ENCODE measurements at places on chromosomes 2 and 18. TPM values are rescaled to one million over a fixed set of nuclear protein-coding genes. Genes with fewer than 3 reads are reported as not detected.
A peak's percentile ranks its signal among the peaks of the same experiment; 100 is the strongest.

GRCh38 chr18:58287353-58288274 lies 243.6 kb downstream of the NEDD4L start:
- no peak for DNase-seq

DNA sequence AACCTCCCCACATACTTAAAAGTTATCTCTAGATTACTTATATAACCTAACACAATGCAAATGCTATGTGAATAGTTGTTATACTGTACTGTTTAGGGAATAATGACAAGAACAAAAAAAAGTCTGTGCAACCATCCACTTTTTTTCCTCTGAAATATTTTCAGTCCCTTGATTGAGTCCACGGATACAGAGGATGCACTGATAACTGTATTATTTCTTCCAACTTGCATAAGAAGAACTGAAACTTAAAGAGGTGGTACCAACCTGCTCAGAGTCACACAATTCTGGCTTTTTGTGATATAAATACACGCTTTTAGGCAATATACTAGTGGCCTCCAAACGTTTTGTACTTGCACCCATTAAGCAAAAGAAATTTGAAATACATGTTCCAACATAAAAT lies 1.4 kb downstream of the SMC6 start:
- no peak for DNase-seq

GRCh38 chr2:39260087-39260486 lies 16.3 kb upstream of the CDKL4 start:
- DNase-seq, result no peak

Gene RTP5
- not detected for total RNA-seq

DNA sequence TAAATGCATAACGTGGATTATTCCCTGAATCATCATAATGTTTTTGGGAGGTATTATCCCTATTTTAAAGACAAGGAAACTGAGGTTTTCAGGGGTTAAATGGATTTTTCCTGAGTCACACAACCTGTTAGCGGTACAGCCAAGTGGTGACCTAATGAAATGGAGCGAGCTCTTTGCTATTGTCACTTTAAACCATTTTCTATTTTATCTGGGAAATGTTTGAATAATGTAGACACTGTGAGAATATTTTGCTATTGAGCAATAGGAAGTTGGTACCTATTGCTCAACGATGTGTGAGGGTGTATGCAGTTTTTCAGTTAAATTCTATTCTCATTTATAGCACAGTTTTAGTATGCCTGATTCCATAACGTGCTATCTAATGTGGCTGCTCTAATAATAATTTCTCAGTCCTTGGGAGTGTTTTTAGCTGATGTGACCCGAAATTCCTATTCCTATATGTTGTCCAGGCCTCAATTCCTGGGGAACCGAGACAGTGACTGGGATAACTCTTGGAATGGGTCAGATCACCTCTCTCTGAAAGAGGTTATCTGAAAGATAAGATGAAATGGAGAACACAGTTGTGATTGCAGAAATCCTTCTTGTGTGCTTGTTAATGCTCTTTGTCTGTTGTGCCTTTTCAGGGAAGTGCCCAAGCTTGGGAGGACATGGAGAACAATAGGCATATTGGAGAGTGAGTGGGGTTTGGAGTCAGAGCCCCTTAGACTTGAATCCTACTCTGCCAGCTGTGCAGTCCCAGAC lies 38.4 kb downstream of the ABCB11 start:
- no peak for DNase-seq

Gene PKDCC
- not detected for total RNA-seq

DNA sequence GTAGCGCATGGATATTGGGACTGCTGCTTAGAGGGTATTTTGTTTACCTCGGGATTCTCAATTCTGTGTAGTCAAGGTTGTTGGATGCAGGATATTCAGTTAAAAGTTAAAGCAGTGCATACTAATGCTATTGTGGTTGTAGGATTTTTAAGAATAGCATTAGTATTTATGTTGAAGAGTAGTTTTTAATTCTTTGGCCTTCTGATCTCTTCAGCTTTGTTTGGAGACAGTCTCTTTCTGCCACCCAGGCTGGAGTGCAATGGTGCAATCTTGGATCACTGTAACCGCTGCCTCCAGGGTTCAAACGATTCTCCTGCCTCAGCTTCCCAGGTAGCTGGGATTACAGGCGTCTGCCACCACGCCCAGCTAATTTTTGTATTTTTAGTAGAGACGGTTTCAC lies 1.5 kb downstream of the RHBDD1 start:
- DNase-seq, result no peak

Gene ICA1L
- total RNA-seq, result 3.8 TPM

Gene SPP2
- total RNA-seq, result not detected

Gene HOXD12
- not detected for total RNA-seq

DNA sequence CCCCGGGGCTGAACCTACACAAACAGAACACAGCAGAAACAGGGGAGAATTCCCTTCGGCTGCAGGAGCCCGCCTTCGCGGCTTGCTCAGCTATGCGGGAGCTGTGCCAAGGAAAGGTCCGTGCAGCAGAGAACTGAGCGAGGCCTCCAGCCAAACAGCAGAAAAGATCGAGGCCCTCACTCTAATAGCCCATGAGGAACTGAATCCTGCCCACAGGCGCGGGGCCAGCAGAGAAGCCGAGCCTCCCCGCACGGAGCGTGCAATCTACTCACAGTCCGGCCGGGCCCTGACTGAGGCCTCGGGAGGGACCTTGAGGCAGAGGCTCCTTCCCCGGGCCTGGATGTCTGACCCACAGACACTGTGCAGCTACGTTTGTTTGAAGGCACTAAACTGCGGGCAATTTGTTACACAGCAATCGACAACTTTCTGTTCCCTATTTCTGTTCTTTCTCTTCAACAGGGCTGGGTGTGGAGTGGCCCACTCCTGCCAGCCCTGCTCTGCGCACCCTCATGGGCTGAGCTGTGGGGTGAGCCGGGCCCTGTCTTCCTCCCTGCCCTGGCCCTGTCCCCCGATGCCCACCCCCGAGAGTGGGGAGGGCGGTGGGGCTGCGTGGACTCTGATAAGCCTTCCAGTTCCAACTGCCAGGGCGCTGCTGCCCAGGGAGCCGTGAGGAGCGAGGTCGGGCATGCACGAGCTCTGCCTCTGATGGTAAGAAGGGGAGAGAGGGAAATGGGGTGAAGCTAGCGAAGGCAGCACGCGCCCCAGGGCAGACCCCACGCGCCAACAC lies 13.7 kb downstream of the HES6 start:
- DNase-seq, result no peak

Gene STPG4
- 0.20 TPM for total RNA-seq

Gene SOX11
- not detected for total RNA-seq

GRCh38 chr18:58637197-58637596 lies 8.3 kb upstream of the ALPK2 start:
- DNase-seq, result no peak

DNA sequence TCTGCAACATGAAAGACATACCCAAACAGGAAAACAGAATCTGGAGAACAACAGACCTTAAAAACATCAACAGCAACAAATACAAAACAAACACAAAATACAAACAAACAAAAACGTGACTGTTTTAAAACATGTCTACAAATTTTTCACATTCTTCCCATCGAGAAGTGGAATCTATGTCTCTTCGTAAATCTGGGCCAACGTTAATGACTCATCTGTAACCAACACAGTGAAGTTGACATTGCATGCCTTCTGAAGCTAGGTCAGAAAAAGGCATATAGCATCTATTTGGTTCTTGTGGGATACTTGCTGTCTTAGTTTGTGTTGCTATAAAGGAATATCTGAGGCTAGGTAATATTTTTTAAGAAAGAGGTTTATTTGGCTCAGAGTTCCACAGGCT lies 269.0 kb upstream of the FBXO11 start:
- DNase-seq, result no peak

Gene ACTG2
- total RNA-seq, result not detected

Gene UGT1A3
- total RNA-seq, result not detected

GRCh38 chr2:20428717-20429490 lies 18.0 kb upstream of the RHOB start:
- DNase-seq, result peak; percentile 22

DNA sequence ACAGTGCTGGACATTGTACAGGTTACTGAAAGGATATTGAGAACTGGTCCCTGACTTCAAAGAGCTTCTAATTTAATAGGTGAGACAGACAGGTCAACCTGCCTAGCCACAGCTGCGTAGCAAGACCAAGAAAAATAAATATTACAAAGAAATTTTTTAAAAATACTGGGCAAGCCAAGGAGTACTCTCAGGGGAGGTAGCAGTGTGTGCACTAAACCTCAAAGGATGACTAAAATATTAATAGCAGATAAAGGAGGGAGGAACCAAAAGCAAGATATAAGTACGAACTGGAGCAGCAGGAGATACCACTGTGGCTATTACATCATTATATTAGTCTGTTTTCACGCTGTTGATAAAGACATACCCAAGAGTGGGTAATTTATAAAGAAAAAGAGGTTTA lies 14.9 kb downstream of the SCG2 start:
- DNase-seq, result no peak

Gene POTEI
- total RNA-seq, result not detected

Gene SLC8A1
- total RNA-seq, result 1.1 TPM

GRCh38 chr2:65918760-65919187 lies 486.4 kb upstream of the SPRED2 start:
- no peak for DNase-seq

- no peak for DNase-seq
Observed at GRCh38 chr18:22650247-22650646, 232.5 kb upstream of the CTAGE1 start.

- DNase-seq, result peak; percentile 49
Observed at GRCh38 chr18:61322265-61322873, 10.9 kb upstream of the CDH20 start.

DNA sequence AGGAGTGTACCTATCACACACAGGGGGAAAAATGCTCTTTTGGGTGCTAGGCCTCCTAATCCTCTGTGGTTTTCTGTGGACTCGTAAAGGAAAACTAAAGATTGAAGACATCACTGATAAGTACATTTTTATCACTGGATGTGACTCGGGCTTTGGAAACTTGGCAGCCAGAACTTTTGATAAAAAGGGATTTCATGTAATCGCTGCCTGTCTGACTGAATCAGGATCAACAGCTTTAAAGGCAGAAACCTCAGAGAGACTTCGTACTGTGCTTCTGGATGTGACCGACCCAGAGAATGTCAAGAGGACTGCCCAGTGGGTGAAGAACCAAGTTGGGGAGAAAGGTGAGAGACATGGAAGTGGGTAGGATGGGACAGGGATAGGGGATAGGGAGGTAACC lies 12.2 kb downstream of the DHRS9 start:
- no peak for DNase-seq

Gene TDRD15
- not detected for total RNA-seq

GRCh38 chr2:68706637-68707036 lies 28.0 kb upstream of the ARHGAP25 start:
- DNase-seq, result no peak

Gene CNGA3
- total RNA-seq, result not detected

- peak; percentile 48 for DNase-seq
Observed at GRCh38 chr2:181656450-181657291, at the start of gene CERKL. Gene CERKL (minus strand): TSS chr2:181657105. CDS start chr2:181657006, 99 bp downstream.

GRCh38 chr18:79117385-79117784 lies 48.2 kb downstream of the ATP9B start:
- DNase-seq, result no peak

Gene DHX57
- 15.3 TPM for total RNA-seq

DNA sequence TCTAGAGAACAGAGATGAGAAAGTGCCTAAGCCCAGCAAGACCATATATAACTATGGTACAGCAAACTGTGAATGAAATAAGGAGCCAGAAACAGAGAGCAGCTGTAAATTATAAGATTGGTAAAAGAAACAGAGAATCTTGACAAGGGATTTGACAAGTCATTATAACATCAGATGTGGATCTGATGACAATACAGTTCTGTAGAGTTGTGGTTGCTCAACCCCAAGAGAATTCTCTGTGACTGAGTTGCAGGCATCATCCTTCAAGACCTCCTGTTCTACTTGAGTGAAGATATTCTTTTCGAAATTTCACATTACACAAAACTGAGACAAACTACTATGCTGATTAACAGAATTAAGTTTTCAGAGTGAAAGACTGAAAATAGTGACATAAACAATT lies 343.1 kb upstream of the SLC39A10 start:
- no peak for DNase-seq

- no peak for DNase-seq
Observed at GRCh38 chr18:44474067-44474411, 206.6 kb upstream of the SETBP1 start.

DNA sequence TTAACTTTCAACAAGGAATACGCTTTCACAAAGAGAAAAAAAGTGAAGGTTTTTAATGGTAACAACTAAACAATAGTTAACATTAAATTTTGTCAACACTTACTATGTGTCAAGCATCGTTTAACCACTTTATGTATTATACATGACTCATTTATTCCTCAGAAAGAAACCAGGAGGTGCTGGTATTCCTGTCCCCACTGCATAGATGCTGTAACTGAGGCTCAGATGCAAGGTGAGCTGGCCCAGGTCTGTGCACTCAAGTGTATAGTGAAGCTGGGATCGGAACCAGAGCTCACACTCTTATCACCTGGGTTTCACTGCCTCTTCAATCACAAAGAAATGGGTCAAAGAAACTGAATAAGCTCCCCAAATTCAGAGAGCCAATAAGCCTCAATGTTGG lies 16.5 kb downstream of the FBXO15 start:
- DNase-seq, result no peak

GRCh38 chr18:13934676-13935075 lies 19.3 kb upstream of the MC2R start:
- DNase-seq, result no peak

DNA sequence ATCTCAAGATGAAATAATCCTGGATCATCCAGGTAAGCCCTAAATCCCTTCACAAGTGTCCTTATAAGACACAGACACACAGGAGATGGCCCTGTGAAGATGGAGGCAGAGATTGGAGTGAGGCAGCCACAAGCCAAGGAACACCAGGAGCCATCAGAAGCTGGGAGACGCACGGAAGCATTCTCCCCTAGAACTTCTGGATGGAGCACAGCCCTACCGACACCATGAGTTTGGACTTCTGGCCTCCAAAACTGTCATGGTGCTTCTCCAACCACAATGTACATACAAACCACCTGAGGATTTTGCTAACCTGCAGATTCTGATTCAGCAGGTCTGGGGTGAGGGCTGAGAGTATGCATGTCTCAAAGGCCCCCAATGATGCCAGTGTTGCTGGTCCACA lies 42.5 kb downstream of the ADD2 start:
- peak; percentile 25 for DNase-seq

DNA sequence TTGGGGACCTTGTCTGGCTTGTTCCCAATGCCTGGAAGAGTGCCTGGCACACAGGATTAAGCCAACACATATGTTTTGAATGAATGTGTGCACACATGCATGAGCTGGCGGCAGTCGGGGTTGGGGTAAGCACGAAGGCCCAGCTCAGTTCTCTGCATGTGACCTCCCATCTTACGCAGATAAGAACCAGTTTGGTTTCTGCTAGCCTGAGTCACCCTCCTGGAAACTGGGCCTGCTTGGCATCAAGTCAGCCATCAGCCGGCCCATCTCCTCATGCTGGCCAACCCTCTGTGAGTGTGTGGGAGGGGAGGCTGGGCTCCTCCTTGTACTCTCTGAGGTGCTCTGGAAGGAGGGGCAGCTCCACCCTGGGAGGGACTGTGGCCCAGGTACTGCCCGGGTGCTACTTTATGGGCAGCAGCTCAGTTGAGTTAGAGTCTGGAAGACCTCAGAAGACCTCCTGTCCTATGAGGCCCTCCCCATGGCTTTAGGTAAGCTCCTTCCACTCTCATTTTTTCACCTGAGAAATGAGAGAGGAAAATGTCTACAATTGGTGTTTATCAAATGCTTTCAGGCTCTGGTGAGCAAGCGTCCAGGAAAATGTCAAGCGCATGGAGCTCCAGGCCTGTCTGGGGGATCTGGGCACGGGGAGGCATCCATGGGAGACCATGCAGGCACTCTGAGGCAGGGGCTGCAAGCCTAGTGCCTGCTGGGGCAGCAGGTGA lies 9.7 kb upstream of the IL1RN start:
- DNase-seq, result peak; percentile 28

Measured in activated CD8-positive, alpha-beta memory T cell treated with anti-CD3 and anti-CD28 coated beads, Interleukin-2, amount 10 ng/mL, durations not matched to agents 7 days and 5 days (primary cell).